ENCODE measurements at places on chromosomes 1 and 21.

DNA sequence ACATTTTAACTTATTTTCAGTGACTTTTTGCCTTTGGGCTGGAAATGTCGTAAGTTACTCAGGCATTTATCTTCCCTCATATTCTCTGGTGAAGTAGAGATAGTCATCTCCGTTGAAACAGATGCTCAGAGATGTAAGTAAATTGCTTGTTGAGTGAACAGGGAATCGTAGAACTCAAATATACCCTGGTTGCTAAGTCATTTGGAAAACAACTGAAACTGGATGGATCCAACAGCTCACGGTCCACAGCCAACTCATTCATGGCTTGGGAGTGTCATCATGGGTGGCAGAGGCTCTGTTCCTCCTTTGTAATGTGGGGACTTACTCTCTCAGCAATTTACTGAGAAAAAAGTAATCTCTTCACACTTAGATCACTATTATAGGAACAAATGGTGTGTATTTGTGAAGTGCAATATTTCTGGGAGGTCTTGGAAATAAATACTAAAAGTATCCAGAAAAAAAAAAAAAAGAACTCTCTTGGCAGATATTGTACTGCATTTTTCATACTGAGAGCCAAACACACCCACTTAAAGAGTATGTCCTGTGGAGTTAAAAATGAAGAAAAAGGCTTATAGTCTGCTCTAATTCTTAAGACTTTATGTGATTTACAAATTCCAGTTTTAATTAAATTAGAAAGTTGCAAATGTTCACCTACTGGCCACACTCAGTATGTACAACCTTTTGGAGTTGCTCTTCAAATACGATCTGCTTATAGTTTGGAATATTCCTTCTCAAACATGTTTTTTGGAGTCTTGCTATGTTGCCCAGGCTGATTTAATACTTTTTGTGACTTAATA lies 107.4 kb downstream of the LEPR start:
- DNase-seq = no peak

DNA sequence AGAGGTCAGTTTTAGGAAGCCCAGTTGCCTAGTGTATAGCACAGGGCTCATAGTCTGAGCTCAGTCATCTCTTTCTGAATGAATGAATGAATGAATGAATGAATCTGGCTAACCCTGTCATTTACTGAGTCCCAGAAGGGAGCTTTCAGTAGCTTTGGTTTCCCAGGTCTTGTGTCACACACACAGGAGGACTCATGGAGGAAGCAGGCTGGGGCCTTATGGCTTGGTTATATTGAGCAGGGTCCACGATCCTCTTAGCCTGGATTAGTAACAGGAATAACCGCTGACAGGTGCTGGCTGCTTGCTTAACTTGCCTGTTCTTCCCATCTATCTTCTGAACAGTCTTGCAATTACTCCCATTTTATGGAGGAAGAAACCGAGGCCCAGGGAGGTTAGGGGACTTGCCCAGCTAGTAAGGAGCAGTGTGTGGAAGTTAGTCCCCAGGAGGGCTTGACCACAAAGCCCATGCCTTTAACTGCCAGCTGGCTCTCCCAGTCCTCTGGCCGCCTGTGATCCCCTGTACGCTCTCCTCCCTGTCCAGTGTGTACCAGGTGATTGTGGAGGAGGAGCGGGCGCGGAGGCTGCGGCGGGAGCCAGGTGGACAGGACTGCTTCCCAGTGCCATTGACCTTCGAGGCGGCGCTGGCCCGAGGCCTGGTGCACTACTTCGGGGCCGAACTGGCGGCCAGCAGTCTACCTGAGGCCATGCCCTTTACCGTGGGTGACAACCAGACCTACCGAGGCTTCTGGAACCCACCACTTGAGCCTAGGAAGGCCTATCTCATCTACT lies 46.0 kb downstream of the PTPRU start:
- DNase-seq = no peak

DNA sequence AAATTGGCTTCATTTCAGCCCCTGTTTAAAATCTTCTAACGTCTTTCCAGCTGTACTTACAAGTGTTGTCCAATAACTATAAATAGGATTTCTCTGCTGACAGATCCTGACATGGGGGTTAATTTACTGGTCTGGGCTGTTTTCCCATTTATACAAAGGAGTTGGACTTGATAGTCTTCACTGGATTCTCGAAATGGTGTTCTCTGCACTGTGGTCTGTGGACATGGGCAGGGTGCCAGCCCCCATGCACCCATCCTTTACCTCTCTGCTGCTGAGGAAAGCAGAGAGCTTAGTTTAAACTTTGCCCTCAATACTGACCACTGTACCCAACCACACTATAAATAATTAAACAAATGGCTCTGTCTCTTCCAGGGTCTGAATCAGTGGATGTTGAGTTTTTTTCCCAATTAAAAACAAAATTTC lies 5.2 kb downstream of the DIO1 start:
- no peak for DNase-seq

GRCh38 chr1:49050041-49050440 lies 273.4 kb upstream of the BEND5 start:
- DNase-seq = no peak

DNA sequence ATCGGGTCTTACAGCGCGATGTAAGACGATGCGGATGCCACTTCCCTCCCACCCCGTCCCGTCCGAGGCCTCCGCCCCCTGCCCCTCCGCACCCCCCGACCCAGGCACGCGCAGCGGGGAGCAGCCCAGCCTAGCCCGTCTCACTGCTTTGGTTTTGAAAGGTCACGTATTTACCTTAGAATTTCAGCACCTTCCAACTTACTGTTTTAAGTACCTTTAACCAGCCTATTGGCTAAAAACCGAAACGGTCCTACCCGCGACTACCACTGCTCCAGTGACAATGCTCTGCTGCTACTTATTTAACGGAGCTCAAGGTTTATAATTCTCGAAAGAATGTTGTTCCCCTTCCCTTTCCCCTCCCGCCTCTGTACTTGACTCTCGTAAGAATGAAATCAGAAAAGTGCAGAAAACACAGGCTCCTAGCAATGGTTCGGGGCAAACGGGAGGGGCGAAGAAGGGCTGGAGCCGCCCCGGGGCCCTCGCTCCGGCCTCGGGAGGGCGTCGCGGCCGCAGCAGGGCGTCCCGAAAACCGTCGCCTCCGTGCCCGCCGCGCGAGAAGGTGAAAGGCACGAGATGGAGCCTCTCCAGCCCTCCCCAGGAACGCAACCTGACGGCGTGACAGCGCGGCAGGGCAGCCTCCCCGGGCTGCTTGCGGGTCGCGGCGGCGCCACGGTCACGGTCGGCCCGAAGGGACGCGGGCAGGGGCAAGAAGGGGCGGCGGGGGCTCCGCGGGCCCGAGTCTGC lies 667 bp downstream of the TMEM50B start:
- peak; percentile 32 for DNase-seq

GRCh38 chr1:190179817-190180216 lies 297.8 kb downstream of the BRINP3 start:
- no peak for DNase-seq

GRCh38 chr1:25825605-25826004 lies 5.9 kb downstream of the MTFR1L start:
- no peak for DNase-seq

DNA sequence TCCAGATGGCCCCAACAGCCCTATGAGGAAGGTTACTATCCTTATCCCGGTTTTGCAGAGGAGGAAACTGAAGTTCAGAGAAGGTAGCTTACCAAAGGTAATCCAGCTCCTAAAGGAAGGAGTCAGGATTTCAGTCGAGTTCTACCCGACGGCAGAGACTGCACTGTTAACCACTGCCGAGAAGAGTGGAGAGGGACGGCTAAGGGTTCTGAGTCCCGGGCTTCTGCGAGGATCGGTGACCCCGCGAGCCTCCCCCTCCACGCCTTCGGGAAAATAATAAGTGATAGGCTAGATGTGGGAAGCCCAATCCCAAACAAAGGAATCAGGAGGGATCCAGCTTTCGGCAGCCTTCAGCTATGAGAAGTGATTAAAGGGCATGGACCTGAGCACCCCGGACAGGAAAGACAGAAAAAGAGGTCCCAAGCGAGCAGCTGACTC lies 587 bp downstream of the TMEM53 start:
- no peak for DNase-seq

DNA sequence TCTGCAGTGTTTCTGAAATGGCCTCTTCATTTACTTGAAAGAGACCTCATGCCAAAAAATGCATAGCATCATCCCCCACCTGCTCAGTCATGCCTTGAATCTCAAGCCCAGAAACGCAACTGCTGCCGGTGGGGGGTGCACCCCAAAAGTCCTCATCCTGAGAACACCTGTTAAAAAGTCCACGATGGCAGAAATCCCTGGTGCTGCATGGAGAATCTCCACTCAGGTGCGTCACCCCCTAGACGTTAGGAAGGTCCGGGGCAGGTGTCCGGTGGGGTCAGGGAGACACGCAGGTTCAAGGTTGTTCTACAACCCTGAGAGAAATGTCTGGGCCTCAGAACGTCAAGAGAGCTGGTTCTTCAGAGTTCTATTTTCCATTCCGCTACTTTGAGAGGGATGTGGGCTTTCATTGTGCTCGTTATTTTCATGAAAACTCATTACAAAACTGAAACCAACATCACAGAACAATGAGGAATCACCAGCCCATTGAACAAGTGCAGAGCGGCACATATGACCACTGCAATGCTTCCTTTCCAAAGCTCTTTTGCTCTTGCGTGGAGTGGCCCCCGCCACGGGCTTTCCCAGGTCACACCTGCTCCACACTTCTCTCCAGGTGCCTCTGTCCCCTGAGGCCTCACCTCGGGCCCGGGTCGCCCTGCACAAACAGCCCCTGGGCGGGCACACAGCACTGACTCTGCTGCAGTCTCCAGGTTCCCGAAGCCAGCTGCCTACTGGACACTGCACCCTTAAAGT lies 201.9 kb downstream of the TOMM20 start:
- peak; percentile 34 for DNase-seq

- no peak for DNase-seq
Observed at GRCh38 chr1:22247527-22248245, 104.8 kb upstream of the WNT4 start.
